ENCODE measurements at places on chromosomes 2 and 18.

DNA sequence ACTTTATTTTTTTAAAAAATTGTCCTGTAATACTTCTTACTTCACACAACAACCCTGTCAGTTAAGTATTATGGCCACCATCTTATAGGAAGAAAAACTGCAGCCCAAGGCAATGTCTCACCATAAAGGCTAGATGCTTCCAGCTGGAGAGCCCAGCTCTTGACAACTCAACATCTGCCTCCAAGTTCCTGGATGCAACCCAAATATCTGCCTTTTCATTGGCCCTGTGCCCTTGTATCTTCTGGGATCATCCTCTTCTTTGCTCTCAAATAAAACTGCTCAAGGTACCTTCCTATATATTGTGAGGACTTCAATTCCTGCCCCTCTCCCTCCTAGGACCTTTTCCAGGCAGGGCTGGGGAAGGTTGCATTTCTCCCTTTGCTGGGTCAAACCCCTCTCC, 69.5 kb downstream of the BIN1 start:
- no peak for DNase-seq

DNA sequence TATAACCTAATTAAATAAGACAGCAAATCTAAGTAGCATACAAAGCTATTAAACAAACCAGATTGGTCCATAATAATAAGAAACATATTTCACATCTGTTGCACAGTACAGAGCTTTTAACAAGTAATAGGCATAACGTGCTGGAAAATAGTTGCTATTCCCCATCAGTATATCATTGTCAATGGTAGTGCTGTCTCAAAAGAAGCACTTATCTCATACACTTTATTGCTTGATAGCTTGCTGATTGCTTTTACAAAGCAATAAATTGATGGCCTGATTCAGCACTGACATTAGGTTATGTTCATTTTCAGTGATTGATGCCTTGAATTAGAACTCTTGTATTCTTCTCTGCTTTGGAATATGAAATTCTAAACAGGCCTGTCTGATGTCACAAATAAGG, 641.7 kb downstream of the CBLN2 start:
- DNase-seq: no peak

DNA sequence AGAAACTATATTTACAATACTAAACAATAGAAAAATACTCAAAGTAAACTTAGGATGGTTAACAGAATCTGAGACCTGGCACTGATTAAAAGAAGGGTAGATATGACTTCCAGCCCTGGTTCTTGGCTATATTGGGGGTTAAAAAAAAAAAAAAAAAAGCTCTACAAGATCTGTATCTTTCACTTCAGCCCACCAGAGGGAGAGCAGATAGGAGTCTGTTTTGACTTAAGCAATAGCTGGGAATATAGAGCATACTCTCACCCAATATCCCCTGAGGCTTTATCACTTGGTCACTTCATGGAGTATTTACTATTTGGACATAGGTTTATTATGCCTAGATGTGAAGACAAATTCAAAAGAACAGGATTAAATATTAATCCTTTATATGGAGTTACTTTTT, 598.9 kb upstream of the LINC00305 start:
- no peak for DNase-seq

DNA sequence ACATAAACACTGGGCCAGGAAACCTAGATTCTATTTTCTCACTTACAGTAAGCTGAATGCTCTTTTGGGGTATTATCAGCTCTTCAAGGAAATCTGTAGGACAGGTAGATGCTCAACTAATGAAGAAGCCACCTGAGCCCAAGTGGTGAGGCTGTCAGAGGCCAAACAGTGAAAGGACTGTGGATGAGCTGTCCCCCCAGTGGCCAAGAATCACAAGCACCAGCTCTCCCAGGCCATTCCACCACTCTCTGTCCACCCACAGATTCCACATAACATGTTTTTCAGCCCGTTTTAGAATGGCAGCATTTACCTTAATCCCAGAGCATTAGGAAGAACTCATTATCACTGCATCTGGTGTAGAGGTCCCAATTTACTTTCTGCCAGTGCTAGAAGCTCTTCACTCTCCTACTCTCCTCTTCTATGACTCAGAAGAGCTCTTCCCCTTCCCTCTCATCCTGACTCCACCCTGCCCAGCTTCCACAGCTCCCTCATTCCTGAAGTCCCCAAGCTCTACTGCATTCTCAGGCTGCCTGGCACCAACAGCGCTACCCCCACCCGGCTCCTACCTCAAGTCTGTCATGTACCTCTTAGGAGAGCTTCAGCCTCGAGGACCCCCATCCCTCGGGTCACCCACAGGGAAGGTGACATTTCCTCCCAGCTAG, 43.8 kb upstream of the GORASP2 start:
- DNase-seq: no peak
